ENCODE measurements at places on chromosomes 6 and 20. TPM values are rescaled to one million over a fixed set of nuclear protein-coding genes. Genes with fewer than 3 reads are reported as not detected.

The KCTD20 gene
- 37.2 TPM for polyA plus RNA-seq

The PPP1R3G gene
- polyA plus RNA-seq, result 5.1 TPM

The SLC35F1 gene
- polyA plus RNA-seq, result 0.92 TPM

The ZNF165 gene
- 0.90 TPM for polyA plus RNA-seq

- no peak for DNase-seq
These were observed 78.0 kb downstream of the EDN3 start for GRCh38 chr20:59378396-59378795.

DNA sequence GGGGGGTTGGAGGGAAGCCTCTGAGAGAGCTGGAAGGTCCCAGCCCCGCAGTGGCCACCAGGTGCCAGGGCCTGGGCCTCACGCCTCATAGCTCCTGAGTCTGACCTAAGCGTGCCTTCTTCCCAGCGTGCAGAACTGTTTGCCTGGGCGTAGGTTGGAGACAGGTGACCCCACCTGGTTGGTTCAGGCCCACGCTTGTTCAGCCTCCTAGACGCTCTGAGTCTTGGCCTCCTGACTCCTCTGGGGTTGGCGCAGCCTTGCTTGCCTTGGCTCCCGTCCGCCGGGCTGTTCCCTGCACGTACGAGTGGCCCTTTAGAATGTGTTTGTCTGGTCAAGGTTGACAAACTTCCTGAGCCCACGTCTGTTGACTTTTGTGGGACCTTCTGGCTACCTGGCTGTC, 70.8 kb downstream of the EYA2 start:
- no peak for DNase-seq

GRCh38 chr6:151215999-151216398, 23.8 kb upstream of the AKAP12 start:
- DNase-seq, result no peak

DNA sequence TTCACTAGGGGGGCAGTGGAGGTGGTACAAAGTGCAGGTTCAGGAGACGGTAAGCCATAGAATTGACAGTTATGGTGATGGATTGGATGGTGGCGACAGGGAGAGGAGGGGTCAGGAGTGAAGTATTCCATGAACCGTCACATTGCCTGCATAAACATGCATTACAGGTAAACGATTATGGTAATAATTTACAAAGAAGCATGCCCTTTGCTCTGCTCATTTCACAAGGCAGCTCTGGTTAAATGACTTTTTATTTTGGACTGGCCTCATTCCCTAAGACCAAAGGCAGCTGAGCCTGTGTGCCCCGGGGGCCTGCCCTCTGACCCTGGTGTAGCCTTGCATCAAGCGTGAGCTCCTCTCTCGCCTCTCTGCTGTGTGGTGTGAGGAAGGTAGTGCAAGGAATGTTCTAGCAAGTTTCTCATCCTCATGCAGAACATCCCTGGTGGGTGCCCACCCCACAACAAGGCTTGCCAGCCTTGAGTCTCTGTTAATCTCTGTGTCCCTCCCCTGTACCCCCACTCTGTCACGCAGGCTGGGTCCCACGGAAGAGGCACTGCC, 59.0 kb downstream of the PPP1R14C start:
- DNase-seq, result no peak

Data from urinary bladder (tissue), 4 donors.